ENCODE measurements at places on chromosomes 3 and 15. TPM values are rescaled to one million over a fixed set of nuclear protein-coding genes. Genes with fewer than 3 reads are reported as not detected.
A peak's percentile ranks its signal among the peaks of the same experiment; 100 is the strongest.

DNA sequence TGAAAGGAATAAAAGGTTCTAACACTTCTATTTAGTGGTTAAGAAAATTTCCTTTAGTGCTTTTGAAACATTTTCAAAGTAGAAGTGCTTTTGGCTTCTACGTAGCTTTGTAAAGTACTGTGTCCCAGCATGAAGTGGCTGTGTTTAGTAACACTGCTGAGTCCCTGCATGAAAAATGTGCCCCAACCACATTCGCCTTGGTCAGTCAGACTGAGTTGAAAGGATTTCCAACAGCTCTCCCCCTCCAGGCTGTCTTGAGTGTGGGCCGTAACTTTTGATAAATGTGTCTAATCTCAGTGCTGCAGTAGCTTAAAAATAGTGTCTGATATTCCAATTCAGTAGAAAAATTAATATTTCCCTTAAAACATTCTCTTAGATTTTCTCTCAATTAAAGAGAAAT, 115.0 kb downstream of the NR1D2 start:
- no peak for DNase-seq

- peak; percentile 14 for DNase-seq
These were observed 6.7 kb downstream of the VIPR1 start for GRCh38 chr3:42509111-42509510.

SLC22A14 gene
- total RNA-seq = 0.13 TPM

DNA sequence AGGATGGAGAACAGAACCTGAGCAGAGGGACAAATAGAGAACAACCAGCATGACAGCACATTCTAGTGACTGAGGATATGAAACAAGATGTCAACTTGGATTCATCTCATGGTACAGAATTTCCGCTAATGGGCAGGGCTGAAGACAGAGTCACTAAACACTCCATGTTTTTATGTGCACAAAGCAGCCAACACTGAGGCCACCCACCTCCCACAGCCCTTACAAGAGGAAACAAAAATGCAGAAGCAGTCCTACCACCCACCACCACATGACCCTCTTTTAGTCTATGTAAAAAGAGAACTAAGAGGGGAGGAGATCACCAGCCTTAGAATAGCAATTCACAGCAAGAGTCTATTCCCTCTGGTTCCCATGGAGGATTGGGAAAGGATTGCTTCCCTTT, 131.4 kb upstream of the UBE2E2 start:
- DNase-seq = no peak

DBR1 gene
- 14.6 TPM for total RNA-seq

GRCh38 chr3:67656614-67657013, 2.2 kb upstream of the SUCLG2 start:
- DNase-seq = no peak

DNA sequence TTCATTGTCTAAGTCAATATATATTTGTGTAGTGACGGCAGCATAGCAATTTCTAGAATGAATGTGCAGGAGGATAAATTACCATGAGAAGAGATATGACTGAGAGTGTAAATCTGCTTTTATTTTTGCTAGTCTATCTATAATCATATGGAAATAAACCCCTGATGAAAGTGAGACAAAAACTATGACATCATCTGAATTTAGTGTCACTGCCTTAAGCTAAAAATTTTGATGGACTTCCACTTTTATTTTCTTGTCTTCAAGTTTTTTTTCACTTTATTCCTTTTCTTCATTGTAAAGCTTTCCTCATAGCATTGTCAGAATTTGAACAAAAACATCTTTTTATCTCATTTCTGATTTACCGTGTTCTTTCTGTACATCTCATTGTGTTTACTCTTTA, 242.0 kb downstream of the CHST2 start:
- no peak for DNase-seq
